Spinal cord (tissue), 10 donors: ENCODE measurements at places on chromosomes 5 and 9.

DNA sequence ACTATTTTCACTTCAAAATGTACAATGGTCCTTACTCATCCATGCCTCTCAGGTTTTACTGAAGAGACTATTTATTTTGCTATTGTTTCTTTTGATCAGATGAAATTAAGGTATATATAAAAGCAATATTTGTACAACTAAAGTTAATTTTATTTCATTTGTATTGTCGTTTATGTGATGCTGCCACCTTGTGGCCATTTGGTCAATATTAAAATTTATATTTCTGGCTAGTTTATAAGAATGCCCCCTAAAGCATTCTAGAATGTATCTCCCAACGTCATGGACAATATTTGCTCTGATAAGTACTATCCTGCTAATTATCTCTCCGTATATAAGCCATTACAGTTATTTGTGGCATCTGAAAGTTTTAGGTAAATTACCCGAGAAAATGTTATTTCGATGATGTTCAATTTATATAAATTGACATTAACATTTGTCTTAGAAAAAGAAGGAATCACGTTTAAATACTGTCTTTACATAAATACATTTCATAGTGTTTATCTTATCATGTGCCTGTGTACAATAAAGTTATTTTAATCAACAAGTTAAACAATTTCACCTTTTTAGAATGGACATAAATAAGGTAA, 680.0 kb downstream of the TAF11L14 start:
- no peak for DNase-seq

GRCh38 chr5:96051401-96051830, 89.8 kb upstream of the ELL2 start:
- DNase-seq = no peak

GRCh38 chr5:151528153-151528552, 63.0 kb downstream of the FAT2 start:
- no peak for DNase-seq

- DNase-seq = no peak
These were observed 1.6 kb upstream of the TUT7 start for GRCh38 chr9:86355814-86356213.

- DNase-seq = no peak
These were observed 102.0 kb upstream of the BOD1 start for GRCh38 chr5:173718469-173718868.

- DNase-seq = no peak
These were observed 8.8 kb downstream of the MSX2 start for GRCh38 chr5:174733091-174733690.

GRCh38 chr5:135053278-135053677, 19.2 kb upstream of the PITX1 start:
- no peak for DNase-seq

DNA sequence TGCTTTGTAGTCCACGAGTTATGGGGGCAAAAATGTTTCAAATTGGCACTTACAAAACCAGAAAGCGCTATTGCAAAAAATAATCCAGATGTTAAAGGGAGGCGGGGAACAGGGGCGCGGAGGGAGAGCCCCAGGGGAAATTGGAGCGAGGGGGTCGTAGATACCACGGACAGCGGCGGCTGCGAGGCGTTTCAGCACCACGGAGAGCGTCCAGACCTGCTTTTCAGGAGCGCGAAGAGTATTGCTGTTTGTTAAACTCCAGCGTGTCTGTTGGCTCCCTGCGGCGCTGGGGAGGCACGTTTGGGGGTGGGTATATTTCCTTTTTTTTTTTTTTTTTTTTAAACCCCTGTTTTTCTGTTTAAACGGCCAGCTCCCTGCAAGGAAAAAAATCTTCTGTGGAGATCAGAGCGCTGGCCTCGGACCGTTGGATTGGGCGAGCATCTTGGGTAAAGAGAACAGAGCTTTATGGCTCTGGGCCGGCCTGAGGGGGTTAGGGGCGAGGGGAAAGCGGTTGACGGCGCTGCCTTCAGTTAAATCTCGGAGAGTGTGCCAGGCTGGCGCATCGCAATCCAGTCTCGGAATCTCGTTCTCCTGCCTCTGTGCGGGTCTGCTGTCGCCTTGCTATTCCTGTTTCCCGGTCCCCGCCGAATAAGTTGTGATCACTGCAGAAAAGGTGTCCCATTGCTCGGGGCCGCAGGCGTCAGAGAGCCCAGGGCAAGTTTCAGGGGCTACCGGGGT, at the start of gene GLRA1:
Gene GLRA1, minus strand, starts transcription at position 288 of the 738 bp plus-strand sequence. CDS start 302 bp downstream, outside the sequence.
- DNase-seq = peak; percentile 86

- no peak for DNase-seq
These were observed 122.3 kb downstream of the VAV2 start for GRCh38 chr9:133869674-133870405.

GRCh38 chr5:52995095-52995494, 5.9 kb downstream of the ITGA2 start:
- no peak for DNase-seq

DNA sequence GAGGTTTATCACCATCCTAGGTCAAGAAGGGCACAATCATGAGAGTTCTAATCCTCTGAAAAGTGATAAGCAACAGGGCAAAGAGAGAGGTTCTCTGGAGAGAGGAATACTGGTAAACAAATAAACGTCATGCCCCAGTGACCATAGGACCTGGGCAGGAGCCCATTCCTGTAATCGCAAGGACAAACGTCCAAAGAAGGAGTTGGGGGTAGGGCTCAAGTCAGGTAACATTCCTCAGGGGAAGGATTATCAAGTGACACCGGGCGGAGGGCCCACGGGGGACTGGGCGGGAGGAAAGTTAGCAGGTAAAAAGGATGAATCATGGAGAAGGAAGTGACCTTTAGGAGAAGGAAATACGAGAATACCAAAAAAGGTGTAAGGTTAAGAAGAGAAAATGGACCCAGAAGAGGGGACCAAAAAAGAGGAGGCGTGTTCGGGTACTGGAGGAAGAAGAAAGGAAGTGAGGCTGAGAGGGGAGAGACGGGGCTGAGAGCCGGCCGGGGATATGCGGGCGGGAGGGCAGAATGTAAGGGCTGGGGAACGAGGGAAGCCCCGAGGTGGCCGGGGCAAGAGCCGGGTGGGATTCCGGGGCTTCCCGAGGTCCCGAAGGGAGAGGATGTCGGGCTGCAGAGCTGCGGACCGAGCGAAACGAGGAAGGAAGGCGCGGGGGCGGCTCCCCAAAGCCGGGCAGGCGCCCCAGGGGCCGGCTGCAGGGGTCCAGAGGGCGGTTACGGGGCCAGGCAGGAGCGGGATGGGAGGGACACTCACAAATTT, 583 bp downstream of the DIAPH1 start:
- DNase-seq = peak; percentile 51

GRCh38 chr9:135310134-135310533, 169.4 kb upstream of the PPP1R26 start:
- DNase-seq = no peak

DNA sequence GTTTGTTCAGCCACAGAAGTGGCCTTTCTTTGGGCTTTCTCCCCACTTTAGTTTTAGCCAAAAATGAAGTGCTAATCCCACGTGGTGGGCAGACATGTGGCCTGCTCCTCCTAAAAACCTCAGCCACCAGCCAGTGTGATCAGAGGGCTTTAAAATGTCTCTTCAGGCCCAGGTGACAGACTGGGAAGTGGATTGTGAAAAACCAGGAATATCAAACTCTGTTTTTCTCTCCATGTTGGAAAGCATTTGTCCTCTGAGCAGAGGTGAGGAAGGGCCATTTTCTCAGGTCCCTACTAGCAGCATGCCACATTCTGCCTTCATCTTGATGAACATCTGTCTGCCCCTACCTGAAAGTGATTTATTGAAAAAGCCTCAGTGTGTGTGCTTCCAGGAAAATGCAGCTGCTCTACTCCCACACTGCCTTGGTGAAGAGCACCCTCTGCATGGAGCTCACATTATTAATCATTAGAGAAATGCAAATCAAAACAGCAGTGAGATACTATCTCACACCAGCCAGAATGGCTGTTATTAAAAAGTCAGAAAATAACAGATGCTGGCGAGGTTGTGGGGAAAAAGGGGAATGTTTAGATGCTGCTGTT, 181.2 kb upstream of the DMAC1 start:
- DNase-seq = no peak

DNA sequence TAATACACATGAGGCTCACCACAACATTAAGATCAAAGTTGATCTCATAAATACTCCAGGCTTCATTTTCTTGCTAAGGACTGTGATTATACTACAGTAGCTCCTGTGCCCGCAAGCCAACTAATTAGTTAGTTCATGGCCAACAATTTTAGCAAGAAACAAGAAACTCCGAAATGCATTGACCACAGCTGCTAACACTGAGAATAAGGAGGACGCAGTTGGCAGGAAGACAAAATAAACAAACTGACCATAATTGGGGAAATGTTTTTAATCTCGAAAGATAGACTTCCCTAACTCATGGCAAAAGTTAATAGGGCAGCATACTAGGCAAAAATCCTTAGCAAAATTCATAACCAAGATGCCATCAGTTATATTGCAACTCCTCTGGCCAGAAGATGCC, 115.5 kb upstream of the SPEF2 start:
- DNase-seq = no peak

- DNase-seq = no peak
These were observed 5.8 kb upstream of the ENTPD8 start for GRCh38 chr9:137446851-137447471.

DNA sequence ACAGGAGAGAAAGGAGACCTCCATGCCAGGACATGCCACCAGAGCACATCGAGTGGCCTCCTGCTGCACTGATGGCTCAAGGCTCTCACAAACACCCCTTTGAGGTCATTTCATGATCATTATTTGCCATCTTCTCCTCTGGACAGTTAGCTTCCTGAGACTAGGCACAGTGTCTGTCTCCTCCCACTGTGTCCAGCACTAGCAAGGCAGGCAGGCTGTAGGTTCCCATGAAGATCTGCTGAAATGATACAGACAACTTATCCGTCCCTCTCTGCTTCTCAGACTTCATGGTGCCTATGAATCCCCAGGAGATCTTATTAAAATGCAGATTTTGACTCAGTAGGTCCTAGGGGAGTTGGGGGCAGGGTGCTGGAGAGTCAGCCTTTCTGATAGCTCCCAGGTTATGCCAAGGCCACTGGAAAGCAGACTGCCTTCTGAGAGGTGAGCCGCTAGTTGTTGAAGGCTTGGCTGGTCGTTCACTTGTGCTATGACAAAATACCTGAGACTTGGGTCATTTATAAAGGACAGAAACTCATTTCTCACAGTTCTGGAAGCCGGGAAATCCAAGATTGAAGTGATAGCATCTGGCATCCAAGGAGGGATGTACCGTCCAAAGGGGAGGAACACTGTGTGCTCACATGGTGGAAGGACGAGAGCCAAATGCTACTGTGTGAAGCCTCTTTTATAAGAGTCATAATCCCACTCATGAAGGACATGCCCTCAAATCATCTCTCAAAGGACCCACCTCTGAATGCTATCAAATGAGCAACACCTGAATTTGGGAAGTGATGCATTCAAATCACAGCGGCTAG, 183.4 kb downstream of the SPOCK1 start:
- DNase-seq = no peak

DNA sequence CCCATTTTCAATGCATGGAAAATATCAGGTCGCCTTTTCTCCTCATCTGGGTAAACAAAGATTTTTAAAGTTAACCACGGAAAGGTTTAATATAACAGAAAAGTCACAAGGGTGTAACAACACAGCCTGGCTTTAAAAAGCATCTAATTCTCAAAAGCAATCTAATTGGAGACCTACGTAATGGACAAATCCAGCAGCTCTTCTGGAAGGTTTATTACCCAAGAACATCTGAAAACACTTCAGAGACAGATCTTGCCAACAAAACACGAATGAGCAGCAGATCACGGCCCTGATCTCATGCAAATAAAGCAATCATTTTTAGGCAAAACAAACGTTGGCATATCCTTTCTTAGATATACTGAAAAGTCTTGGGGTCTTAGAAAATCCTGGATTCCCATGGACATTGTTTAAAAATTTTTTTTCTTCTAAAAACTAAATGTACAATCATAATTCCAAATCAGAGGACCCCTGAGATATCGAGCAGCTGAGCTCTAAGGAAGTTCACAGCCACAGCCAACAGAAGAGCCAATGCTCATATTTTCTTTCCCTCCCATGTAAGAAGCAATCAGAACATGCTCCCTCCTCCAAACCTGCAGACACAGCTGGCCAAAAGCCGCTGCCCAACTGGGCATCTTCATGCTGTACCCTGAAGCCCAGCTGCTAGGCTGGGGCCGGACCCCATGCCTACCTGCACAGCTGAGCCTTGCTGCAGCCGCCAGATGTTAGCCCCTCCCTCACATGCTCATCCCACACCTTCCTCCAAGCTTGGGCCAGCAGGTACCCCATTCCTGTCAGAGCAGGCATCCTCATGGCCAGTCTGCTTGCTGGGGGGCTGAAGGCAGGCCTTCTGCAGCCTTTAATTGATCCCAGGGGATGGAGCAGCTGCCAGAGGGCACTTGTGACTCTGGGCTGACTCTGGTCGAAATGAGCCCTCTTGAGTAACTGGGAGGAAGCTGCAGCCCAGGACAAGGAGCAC, 11.2 kb downstream of the ANKS6 start:
- no peak for DNase-seq

GRCh38 chr5:62578540-62578939, at the start of gene LRRC70:
Gene LRRC70 (plus strand): TSS chr5:62578819. CDS start chr5:62579439, 620 bp downstream.
- no peak for DNase-seq

GRCh38 chr5:149799965-149800516, 69.9 kb downstream of the PPARGC1B start:
- DNase-seq = no peak

GRCh38 chr5:68169903-68170302, 45.7 kb upstream of the PIK3R1 start:
- peak; percentile 39 for DNase-seq

DNA sequence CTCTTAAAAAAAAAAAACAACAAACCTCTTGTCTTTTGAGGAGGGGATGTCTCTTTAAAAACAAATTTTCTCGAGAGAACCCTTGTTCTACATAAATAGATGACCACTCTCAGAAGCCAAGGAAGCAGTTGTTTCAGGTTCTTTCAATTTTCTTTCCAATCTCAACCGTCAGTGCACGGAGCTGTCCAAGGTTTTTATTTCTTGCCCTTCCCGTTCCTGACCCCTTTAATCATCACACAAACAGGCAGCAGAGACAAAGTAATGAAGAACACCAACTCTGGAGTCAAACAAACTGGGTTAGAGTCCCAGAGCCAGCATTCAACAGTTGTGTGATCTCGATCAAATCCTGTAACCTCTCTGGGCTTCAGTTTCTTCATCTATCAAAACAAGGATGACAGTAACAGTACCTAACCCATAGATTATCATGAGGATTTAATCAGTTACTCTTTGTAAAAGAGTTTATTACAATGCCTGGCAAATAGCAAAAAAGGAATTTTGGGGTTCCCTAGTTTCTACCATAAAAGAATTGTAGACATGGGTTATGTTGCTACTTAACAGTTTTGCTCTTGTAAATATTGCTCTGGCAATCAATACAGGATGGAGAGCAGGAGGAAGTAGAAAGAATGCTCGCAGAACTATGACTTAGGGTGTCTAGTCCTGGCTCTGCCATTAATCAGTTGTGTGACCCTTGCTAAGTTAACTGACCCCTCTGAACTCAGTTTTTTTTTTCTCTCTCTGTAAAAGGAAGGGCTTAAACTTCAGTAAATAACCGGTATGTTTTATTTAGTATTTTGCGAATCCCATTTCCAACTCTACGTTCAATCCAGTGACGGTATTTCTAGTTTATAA, 1.0 kb upstream of the NIM1K start:
- no peak for DNase-seq

GRCh38 chr9:99058964-99059921, 45.7 kb upstream of the TGFBR1 start:
- no peak for DNase-seq

GRCh38 chr5:15577132-15577531, 77.2 kb downstream of the FBXL7 start:
- no peak for DNase-seq

GRCh38 chr9:89996773-89997172, 392.0 kb downstream of the GADD45G start:
- DNase-seq = no peak
